Activated T-helper 2 cell treated with anti-CD3 and anti-CD28 coated beads, Interferon-gamma antibody, Interleukin-2, Interleukin-4, amounts not matched to agents 10 μg/mL and 5 μg/mL and 100 μg/mL, durations not matched to agents 14 hours and 24 hours and 36 hours (primary cell): ENCODE measurements at places on chromosomes 2 and 18. TPM values are rescaled to one million over a fixed set of nuclear protein-coding genes. Genes with fewer than 3 reads are reported as not detected.
A peak's percentile ranks its signal among the peaks of the same experiment; 100 is the strongest.

PRSS56 gene
- total RNA-seq: not detected in 2 replicates

NCKAP5 gene
- not detected in 2 replicates for total RNA-seq

MAL gene
- 101 and 117 TPM in 2 replicates for total RNA-seq

CRYGC gene
- total RNA-seq: not detected in 2 replicates

ZNF385B gene
- total RNA-seq: not detected in 2 replicates

STARD6 gene
- total RNA-seq: not detected in 2 replicates

DNA sequence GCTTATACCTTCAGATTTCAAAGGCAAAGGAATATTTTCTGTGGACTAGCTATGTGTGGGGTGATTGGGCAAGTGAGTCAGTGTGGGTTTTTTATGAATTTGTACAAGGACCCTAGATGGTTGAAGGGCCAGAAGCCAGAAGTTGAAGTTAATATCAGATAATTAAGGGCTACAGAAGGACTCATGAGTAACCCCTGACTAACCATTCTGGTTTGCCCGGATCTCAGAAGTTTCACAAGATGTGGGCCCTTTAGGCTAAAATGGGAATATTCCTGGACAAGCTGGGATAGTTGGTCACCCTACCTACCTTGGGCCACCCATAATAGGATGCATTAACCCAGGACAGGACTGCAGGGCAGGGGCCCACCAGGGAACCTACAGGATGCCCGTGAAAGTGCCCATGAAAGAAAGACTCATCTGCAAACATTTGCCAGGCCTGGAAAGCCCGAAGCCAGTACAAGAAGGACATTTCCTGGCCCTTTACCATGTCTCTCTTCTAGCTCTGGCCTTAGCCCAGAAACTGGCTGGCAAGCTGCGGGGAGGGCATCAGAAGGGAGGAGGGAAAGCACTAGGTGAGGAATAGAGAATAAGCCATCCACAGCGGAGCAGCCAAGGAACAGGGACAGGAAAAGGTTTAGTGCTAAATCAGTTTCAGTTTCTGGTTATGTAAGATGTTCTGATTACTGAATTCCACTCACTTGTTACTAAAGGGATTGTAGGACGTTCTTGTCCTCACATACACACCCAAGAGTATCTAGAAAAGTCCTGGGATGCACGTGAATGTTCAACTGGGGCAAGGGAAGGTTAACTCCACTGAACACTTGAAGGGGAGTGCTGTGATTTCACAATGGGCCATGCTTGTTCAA, 33.6 kb downstream of the GCG start:
- no peak overlapping the region for H3K4me3 ChIP-seq
- no peak overlapping the region for H3K27ac ChIP-seq
- peaks cover 12% of the 10 kb centered on the region for H3K4me1 ChIP-seq
- no peaks in the 10 kb centered on the region for H3K27me3 ChIP-seq

- DNase-seq: no peak
- H3K27ac ChIP-seq: no peak overlapping the region
- H3K4me3 ChIP-seq: no peak overlapping the region
- H3K27me3 ChIP-seq: peaks cover 12% of the 10 kb centered on the region
- no peaks in the 10 kb centered on the region for H3K36me3 ChIP-seq
- no peaks in the 10 kb centered on the region for H3K4me1 ChIP-seq
These were observed 175.4 kb downstream of the MAIP1 start for GRCh38 chr2:200130762-200131166.

GRCh38 chr2:239093952-239094351, 246.1 kb downstream of the TWIST2 start:
- H3K27me3 ChIP-seq: no peaks in the 10 kb centered on the region
- H3K4me3 ChIP-seq: no peak overlapping the region
- H3K36me3 ChIP-seq: peaks cover 6% of the 10 kb centered on the region
- no peaks in the 10 kb centered on the region for H3K4me1 ChIP-seq

DNA sequence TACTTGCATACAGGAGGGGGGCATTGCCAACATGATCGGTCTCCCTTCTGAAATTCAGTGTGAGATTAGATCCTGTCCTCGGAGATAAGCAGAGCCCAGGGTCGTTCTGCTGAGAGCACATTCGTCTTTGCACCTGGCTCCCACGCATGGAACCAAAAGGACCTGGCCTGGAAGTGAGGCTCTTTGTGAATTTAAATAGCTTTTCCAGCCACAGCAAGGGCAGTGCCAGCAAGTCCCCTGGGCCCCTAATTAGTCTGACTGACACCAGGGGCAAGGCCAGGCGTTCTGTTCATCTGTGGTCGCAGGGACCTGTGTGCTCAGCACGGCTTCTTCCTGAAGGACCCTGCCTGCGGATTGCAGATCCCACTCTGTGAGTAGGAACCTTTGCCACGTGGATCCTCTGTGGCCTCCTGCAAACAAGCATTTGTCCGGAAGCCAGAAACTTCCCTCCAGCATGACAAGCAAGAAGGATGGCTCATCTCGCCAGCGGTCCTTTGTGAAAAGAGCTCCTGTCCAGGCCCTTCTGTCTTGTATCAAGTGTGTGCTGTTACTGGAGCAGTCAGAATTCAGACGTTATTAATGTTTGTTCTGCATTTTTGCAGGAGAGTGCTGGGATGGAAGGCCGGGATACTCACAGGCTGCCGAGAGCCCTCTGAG, 128.7 kb downstream of the TPO start:
- peaks cover 3% of the 10 kb centered on the region for H3K4me1 ChIP-seq
- H3K27me3 ChIP-seq: no peaks in the 10 kb centered on the region
- H3K36me3 ChIP-seq: no peaks in the 10 kb centered on the region
- no peak overlapping the region for H3K4me3 ChIP-seq
- no peak overlapping the region for H3K27ac ChIP-seq

GRCh38 chr2:86821842-86822241, 31.1 kb upstream of the CD8A start:
- peaks cover 27% of the 10 kb centered on the region for H3K27me3 ChIP-seq
- no peak for DNase-seq
- H3K36me3 ChIP-seq: no peaks in the 10 kb centered on the region

GRCh38 chr2:99451280-99451679, 38.5 kb downstream of the REV1 start:
- no peak overlapping the region for H3K4me3 ChIP-seq
- DNase-seq: no peak
- peaks cover 54% of the 10 kb centered on the region for H3K36me3 ChIP-seq
- H3K27ac ChIP-seq: no peak overlapping the region
- H3K27me3 ChIP-seq: no peaks in the 10 kb centered on the region

GRCh38 chr2:45964906-45965305, 313.4 kb downstream of the PRKCE start:
- no peaks in the 10 kb centered on the region for H3K27me3 ChIP-seq
- peaks cover 12% of the 10 kb centered on the region for H3K4me1 ChIP-seq
- H3K27ac ChIP-seq: no peak overlapping the region
- H3K36me3 ChIP-seq: no peaks in the 10 kb centered on the region
- no peak overlapping the region for H3K4me3 ChIP-seq

DNA sequence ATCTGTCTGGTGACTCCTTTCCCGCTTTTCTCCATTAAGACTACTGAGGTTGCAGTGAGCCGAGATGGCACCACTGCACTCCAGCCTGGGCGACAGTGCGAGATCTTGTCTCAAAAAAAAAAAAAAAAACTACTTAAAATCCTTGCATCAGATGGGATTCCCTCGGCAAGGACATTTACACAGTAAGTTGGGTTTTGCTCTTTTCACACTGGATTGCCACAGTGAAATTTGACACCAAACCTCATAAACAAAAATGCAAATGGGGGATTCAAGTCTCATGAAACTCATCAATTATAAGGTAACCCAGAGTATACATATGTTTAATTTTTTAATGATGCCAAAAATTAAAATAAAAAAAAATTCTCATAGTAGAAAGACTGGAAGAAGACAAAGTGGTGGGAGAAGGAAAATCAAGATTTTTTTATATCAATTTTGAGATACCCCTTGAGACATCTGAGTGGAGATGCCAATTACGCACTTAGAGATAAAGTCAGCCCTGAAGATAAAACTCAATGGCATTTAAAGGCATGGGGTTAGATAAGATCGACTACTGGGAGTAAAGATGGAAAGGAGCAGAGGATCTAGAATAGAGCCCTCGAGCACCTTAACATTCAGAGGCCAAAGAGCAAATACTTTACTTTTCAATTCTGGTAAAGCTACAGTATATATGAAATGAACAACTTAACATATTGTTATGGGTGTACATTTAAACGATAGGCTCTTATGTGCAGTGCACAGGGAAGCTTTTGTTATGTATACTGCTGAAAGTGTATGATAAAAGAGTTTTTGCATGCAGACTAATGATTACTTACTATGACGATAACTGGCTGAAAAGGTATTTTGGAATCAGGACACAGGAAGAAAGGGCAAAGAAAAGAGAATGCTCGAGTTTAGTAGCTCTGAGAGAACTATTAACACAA, 37.6 kb downstream of the CHMP3 start:
- no peaks in the 10 kb centered on the region for H3K27me3 ChIP-seq
- H3K36me3 ChIP-seq: peaks cover 30% of the 10 kb centered on the region
- H3K4me3 ChIP-seq: no peak overlapping the region
- H3K4me1 ChIP-seq: no peaks in the 10 kb centered on the region
- DNase-seq: no peak

GRCh38 chr2:20755132-20755800, 67.6 kb downstream of the LDAH start:
- no peak overlapping the region for H3K27ac ChIP-seq
- H3K27me3 ChIP-seq: no peaks in the 10 kb centered on the region
- H3K36me3 ChIP-seq: peaks cover 29% of the 10 kb centered on the region
- no peak overlapping the region for H3K4me3 ChIP-seq

GRCh38 chr2:137939026-137939425, 25.2 kb upstream of the HNMT start:
- H3K27me3 ChIP-seq: no peaks in the 10 kb centered on the region
- no peak overlapping the region for H3K27ac ChIP-seq
- H3K4me1 ChIP-seq: no peaks in the 10 kb centered on the region
- no peaks in the 10 kb centered on the region for H3K36me3 ChIP-seq
- no peak for DNase-seq

- H3K27ac ChIP-seq: no peak overlapping the region
- no peak overlapping the region for H3K4me3 ChIP-seq
- H3K36me3 ChIP-seq: peaks cover 15% of the 10 kb centered on the region
- DNase-seq: no peak
These were observed 32.8 kb downstream of the SRBD1 start for GRCh38 chr2:45578056-45578843.

GRCh38 chr18:75173125-75173432, 35.9 kb downstream of the PTGR3 start:
- H3K4me3 ChIP-seq: no peak overlapping the region
- peaks cover 1% of the 10 kb centered on the region for H3K4me1 ChIP-seq
- H3K27ac ChIP-seq: no peak overlapping the region
- H3K36me3 ChIP-seq: no peaks in the 10 kb centered on the region
- H3K27me3 ChIP-seq: peaks cover 7% of the 10 kb centered on the region

DNA sequence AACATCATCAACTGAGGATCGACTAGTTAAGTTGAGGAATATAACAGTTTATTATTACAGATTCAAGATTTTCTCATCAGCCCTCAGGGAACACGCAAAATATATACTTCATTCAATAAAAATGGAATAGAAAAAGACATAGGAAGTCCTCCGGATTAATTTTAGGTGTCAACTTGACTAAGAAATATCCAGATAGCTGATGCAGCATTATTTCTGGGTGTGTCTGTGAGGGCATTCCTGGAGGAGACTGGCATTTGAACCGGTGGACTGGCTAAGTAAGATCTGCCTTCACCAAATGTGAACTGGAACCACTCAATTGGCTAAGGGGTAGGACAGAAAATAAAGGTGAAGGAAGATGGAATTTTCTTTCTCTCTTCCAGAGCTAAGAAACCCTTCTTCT, 845.3 kb downstream of the SOCS6 start:
- no peaks in the 10 kb centered on the region for H3K36me3 ChIP-seq
- no peaks in the 10 kb centered on the region for H3K4me1 ChIP-seq
- no peak overlapping the region for H3K4me3 ChIP-seq
- no peak for DNase-seq
- H3K27ac ChIP-seq: no peak overlapping the region

GRCh38 chr2:181106789-181107627, 126.6 kb downstream of the UBE2E3 start:
- H3K36me3 ChIP-seq: peaks cover 17% of the 10 kb centered on the region
- H3K27me3 ChIP-seq: no peaks in the 10 kb centered on the region
- peak overlapping the region; percentile 94 for H3K27ac ChIP-seq

- no peak for DNase-seq
- H3K27ac ChIP-seq: no peak overlapping the region
- H3K36me3 ChIP-seq: no peaks in the 10 kb centered on the region
- H3K27me3 ChIP-seq: no peaks in the 10 kb centered on the region
- H3K4me3 ChIP-seq: no peak overlapping the region
These were observed 75.5 kb upstream of the FRZB start for GRCh38 chr2:182941919-182942318.

DNA sequence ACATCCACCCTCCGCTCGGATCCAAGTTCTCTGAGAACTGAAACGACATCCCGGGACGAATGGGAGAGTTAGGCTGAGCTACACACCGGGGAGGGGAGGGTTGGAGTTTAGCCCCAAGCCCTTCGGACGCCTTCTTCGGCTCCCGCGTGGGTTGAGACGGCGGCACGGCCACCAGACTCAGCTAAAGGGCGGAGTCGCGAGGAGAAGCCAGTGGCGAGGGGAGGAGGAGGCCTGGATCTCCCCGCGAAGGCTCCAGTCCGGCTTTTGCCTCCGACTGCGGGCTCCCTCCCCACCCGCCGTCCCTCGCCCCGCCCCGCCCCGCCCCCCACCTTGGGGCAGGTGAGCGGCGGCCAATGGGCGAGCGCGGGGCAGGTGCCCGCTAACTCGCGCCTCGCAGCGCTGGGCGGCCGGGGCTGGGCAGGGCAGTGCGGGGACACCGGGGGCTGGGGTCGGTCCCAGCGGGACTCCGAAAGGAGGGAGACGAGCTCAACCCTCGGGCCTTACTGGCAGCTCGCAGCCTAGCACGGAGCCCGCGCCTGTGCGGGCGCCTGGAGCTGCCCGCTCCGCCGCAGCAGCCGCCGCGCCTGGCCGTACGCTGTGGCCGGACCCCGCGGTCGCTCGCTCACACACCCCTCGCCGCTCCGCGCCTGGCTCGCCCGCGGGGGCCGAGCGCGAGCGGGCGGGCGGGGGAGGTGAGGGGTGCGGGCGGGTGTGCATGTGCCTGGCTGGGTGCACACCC, at the start of gene EMX1:
Gene EMX1 (plus strand): TSS at position 382 of the 739 bp plus-strand sequence. CDS start 334 bp downstream, at position 716.
- peak within 1 kb of the TSS; percentile 41 for H3K4me3 ChIP-seq
- H3K27ac ChIP-seq: no peak within 1 kb of the TSS
- no peaks in the 10 kb centered on the region for H3K36me3 ChIP-seq

DNA sequence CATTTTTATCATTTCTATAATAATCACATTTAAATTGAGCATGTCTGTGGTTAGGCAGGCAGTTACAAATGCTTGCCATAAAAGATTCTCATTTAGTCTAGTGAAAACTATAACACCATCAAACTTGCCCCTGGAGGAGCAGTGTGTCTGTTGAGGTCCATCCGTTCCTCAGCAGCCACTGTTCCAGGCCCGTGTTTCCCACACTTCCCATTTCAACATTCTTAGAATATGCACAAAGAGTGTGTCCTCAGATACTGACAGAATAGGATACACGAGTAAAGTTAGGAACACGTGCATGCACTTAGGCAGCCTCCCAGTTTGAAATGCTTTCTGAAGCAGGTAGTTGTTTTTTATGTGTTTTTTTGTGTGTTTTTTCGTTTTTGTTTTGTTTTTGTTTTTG, 39.9 kb downstream of the NCK2 start:
- no peak overlapping the region for H3K27ac ChIP-seq
- no peaks in the 10 kb centered on the region for H3K27me3 ChIP-seq
- peaks cover 48% of the 10 kb centered on the region for H3K36me3 ChIP-seq
- H3K4me3 ChIP-seq: no peak overlapping the region

- no peak for DNase-seq
- peaks cover 10% of the 10 kb centered on the region for H3K4me1 ChIP-seq
- H3K4me3 ChIP-seq: no peak overlapping the region
These were observed 27.3 kb upstream of the INHBB start for GRCh38 chr2:120318626-120319025.
